ENCODE measurements at places on chromosomes 2 and 18.
A peak's percentile ranks its signal among the peaks of the same experiment; 100 is the strongest.

GRCh38 chr2:172931256-172931894 is 144.3 kb upstream of the MAP3K20 start:
- no peak for DNase-seq

DNA sequence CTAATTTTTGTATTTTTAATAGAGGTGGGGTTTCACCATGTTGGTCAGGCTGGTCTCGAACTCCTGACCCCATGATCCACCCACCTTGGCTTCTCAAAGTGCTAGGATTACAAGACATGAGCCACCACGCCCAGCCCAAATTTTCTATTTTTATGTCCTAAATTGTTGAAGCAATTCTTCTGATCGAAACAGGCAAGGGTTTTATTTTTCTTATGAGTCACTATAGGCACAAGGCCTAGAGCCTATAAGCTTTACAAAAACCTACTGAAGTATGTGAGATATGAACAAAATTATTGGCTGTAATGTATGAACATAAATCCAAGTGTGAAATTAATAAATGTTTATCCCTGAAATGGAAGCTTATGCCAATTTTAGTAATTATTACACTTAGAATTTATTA is 464.2 kb upstream of the NRP2 start:
- DNase-seq: no peak

DNA sequence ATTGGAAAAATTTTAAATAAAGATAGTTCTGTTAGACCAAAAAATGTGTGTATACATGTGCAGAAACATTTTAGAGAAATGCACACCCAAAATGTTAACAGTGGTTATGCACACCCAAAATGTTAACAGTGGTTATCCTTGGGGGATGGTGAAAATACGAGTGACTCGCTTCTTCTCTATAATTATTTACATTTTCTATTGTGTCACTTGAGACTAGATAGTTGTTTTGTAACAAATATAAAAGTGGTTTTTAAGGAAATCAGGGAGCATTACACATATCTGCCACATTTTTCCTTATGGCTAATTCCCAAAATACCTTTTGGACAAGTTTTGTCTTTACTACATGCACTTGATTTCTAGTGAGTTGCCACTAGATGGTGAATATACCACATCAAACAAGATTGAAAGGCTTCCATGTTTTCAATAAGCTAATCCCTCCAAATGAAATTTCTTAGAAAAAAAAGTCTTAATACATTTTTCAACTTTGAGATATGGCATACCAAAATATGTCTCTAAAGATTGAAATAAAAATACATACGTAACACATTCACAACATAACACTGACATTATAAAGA is 9.0 kb upstream of the HIBCH start:
- no peak for DNase-seq

- no peak for DNase-seq
These were observed 414.3 kb upstream of the HS6ST1 start for GRCh38 chr2:128732976-128733431.

- DNase-seq: no peak
These were observed 141.7 kb downstream of the CMPK2 start for GRCh38 chr2:6723865-6724604.

GRCh38 chr18:26181343-26181826 is 44.9 kb upstream of the TAF4B start:
- no peak for DNase-seq

DNA sequence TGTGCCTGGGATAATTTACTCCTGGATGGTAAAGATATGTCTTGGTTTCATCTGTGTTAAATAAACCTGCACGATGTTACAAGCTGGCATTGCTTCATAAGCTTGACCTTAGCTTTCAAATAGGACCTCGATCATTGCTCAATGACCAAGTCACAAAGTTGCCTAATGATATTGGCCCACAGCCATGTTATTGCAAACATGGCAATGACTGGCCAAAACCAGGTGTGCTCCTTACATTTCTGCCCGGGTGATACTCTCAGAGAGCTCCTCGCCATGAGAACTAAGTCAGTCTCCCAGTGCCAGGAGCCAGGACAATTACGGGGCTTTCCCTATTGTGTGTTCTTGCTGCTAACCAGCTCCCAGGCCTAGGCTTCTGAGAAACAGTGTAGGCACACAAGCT is 72.5 kb upstream of the CYP1B1 start:
- no peak for DNase-seq

- DNase-seq: no peak
These were observed 183.5 kb upstream of the OSR1 start for GRCh38 chr2:19541884-19542283.

DNA sequence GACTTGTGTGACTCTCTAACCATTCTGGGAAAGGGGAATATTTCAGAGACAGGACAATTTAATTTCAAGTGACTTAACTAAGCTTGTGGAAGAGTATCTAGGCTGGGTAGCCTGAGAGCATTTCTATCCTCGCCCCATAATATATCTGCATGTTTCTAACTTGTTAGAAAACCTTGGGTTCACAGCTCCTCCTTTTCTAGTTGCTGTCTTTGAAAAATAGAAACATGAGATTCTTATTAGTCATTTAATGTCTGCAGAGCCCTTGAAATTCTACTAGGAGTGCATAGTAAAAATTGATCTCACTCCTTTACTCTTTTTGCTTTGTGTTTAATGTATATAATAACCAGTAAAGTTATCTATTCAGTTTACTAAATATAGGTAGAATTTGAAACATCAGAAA is 22.4 kb downstream of the CTLA4 start:
- no peak for DNase-seq

DNA sequence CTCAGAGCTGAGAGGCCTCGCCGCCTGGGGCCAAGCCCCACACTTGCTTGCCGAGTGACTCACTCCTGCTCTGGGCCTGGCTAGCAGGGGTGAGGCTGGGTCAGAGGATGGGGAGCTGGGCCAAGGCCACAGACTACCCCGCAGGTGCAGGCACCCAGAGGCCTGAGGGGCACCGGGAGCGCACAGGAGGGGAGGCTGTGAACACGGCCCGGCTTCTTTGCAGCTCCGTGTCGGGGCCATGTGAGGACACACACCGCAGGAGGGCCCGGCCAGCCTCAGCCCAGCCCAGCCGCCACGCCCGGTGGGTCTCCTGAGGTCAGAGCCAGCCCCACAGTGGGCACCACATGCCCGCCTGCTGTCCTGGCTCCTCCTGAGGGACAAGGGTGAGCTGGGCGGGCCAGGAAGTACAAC is 8.4 kb downstream of the GPC1 start:
- DNase-seq: no peak

DNA sequence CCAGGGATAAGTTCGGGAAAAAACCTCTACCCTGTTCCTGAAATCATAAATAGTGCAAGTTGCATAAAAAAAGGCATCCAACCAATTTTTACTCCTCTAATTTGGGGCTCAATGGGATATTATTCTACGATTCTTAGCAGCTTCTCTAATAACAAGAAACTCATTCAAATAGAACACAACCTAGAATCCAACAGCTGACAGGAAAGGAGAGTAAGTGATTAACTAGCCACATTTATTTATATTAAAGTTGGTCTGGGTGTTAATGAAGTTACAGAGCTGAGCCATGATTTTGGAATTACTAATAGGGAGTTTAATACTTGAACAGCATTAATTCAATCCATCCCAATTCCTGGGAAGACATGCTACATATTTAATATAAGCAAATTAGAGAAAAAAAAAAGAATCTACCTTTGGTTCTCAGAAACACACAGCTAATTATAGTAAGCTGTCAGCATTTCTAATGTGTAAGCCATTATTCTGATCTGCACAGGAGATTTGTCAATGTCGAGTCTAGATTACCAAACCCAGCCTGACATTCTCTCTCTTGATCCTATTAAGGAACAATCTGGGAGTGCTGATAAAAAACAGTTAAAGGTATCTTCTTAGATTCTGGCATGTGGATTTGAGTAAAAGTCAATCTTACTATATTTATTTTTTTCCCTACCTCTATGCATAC is 267.7 kb downstream of the NBAS start:
- DNase-seq: no peak

DNA sequence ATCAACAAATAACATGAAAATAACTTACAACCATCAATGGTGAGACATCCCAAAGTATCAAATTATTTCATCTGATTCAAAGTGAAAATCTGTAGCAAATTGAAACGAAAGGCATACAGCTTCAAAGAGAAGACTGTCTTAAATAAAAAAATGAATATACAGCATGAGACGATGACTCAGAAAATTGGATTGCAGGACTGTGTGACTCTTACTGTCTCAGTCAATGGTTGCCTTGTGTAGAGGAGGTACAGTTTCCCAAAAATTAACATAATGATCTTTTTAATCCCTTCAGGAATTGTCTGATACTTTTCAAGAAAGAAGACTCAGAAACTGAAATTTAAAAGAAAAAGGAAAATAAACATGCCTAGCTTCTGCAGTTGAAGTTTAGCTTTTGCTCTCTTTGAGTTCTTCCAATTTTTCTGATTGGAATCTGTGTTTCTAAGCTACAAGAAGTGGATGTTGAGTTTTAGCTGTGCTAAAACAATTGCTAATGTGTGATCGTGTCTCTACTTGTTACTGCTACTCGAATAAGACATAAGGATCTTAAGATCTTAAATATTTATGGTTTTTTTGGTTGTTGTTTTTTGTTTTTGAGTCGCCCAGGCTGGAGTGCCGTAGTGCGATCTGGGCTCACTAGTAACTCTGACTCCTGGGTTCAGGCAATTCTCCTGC is 41.1 kb upstream of the EPB41L3 start:
- DNase-seq: no peak

- DNase-seq: no peak
These were observed 836 bp downstream of the STK11IP start for GRCh38 chr2:219598308-219599078.

DNA sequence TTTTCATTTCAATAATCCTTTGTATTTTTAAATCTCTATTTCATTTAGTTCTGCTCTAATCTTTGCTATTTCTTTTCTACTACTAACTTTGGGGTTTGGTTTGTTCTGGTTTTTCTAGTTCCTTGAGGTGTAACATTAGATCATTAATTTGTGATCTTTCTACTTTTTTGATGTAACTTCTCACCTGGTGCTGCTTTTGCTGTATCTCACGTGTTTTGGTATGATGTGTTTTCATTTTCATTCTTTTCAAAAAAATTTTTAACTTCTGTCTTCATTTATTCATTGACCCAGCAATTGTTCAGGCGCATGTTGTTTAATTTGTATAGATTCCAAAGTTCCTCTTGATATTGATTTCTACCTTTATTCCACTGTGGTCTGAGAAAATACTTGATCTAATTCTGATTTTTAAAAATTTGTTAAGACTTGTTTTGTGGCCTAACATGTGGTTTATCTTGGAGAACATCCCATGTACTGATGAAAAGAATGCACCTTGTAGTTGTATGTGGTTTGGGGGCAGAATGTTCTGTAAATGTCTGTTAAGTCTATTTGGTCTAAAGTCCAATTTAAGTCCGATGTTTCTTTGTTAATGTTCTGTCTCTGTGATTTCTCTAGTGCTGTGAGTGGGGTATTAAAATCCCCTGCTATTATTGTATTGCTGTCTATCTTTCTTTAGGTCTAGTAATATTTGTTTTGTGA is 17.3 kb upstream of the MALT1 start:
- DNase-seq: no peak

DNA sequence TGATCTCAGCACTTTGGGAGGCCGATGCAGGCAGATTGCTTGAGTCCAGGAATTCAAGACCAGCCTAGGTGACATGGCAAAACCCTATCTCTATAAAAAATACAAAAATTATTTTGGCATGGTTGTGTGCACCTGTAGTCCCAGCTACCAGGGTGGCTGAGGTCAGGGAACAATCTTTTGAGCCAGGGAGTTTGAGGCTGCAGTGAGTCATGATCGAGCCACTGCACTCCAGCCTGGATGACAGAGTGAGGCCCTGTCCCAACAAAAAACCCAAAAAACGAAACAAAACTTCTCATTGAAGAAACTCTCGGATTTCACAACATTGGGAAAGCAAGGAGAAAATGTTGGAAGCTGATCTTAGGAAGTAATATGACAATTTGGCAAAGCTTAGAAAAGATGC is 317.3 kb upstream of the MGAT5 start:
- DNase-seq: no peak

- no peak for DNase-seq
These were observed 5.1 kb downstream of the SERPINB2 start for GRCh38 chr18:63892566-63892965.

- no peak for DNase-seq
These were observed 14.3 kb downstream of the MALL start for GRCh38 chr2:110101280-110101844.

GRCh38 chr2:27863146-27863545 is 27.0 kb downstream of the RBKS start:
- no peak for DNase-seq

- DNase-seq: no peak
These were observed 72.2 kb upstream of the HPCAL1 start for GRCh38 chr2:10230499-10230898.

DNA sequence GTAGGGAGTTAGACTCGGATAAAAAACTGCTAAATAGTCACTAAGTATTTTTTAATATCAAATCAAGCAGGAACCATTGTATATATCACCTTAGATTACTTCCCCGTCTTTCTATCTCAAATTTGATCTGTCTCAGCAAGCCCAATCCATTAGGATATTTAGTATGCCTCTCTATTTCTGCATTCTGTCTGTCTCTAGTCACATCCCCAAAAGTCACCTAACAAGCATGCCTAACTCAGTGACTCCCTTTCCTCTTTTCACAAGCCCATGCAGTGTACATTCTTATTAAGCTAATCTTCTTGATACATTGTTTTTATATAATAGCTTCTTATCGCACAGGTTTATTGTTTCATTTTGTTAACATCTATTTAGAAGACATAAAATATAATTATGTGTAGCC is 57.8 kb downstream of the PDE1A start:
- no peak for DNase-seq

DNA sequence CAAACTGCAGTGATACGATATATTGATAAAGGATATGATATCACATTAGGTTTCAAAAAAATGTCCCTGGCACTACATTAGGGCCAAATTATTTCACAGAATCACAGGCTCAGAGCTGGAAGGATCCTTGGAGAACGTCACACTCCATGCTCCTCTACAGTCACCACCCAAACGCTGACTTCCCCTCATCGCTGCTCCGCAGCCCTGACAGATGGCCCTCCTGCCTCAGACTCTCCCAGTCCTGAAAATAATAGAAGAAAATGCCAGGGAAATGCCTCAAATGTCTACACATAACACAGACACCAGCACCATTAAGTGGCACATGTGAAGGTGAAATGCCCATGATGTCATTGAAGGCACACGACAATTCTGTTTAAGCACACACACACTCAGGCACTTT is 72.0 kb downstream of the ZNF521 start:
- DNase-seq: no peak

- DNase-seq: peak; percentile 90
These were observed 54.3 kb downstream of the PKDCC start for GRCh38 chr2:42102024-42102590.

GRCh38 chr2:58899692-58900091 is 658.6 kb upstream of the FANCL start:
- no peak for DNase-seq

Data from effector CD8-positive, alpha-beta T cell (primary cell).